ENCODE measurements at places on chromosomes 4 and X.

- no peak for DNase-seq
Observed at GRCh38 chrX:25226151-25226550, 210.4 kb upstream of the ARX start.

GRCh38 chrX:134443461-134443860, 16.5 kb upstream of the HPRT1 start:
- DNase-seq: no peak

GRCh38 chrX:46572340-46572936, 1.1 kb upstream of the CHST7 start:
- DNase-seq: no peak

GRCh38 chr4:78222575-78223186, 165.6 kb downstream of the FRAS1 start:
- no peak for DNase-seq

- no peak for DNase-seq
Observed at GRCh38 chr4:79249881-79250503, 75.9 kb downstream of the NAA11 start.

GRCh38 chr4:181645489-181645888, 597.7 kb upstream of the TENM3 start:
- DNase-seq: no peak

- DNase-seq: peak; percentile 2
Observed at GRCh38 chrX:8815460-8816065, 14.4 kb upstream of the FAM9A start.

DNA sequence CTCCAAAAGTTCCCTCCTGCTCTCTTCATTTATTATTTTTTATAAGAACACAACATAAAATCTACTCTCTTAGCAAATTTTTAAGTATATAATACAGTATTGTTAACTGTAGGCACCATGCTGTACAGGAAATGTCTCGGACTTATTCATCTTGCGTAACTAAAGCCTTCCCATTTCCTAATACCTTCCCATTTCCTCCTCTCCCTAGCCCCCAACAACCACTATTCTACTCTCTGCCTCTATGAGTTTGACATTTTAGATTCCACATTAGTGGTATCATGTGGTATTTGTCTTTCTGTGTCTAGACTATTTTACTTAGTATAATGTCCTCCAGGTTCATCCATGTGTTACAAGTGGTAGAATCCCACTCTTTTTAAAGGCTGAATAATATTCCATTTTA, 15.8 kb upstream of the SYTL4 start:
- no peak for DNase-seq

- DNase-seq: no peak
Observed at GRCh38 chr4:129140521-129140920, 44.6 kb downstream of the C4orf33 start.

DNA sequence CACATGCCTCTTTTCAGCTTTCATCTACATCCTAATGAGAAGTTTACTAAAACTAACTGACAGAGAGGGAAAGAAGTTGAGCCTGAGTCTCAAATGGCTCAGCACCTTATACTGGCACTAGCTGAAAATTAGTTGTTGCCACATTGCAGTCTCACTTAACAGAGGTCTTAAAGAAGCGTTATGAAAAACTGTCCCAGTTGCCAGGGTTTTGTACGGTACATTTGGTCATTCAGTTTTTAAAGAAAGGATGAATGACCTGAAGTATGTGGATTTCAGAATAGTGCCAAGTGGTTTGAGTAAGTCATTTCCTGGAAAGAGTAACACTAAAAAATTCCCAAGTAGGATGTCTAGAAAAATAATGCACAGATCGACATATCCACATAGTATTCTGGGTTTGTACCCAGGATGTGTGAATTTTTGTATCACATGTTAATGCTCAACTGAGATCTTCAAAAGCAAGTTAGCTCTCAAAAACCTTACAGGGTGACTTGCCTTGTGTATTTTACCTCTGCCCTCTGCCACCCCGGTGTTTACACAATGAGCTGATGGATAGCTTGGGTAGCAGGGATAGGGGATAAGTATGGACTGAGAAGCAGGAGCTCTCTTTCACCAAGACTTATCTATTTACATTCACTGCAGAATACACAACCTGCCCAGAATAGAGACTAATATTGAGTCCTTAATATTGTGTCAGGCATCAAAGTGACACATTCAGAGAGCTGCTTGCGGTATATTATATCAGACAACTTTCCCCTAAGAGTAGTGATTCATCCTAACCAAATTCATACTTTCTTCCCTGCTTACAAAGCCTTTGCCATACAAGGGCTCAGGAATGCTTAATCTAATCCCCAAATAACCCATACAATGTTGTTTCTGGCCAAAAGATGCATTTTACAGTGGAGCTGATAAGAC, 1075.7 kb upstream of the PABPC4L start:
- DNase-seq: no peak

DNA sequence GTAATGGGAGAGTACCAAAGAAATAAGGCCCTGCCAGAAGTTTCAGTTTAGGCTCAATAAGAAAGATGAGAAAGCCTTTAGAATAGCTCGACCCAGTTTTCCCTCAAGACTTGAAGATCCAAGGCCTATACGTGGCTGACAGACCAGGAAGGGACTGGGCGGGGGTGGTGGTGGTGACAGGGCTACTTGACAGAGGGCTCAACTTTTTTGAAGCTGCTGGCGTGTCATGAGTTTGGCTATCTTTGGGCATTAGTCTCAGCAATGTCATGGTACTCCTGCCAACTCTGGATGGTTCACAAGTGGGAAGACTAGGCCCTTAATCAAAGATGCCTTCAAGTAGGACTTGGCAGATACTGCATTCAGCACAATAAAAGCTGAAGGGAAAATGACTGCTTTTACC, 100.1 kb upstream of the SCML1 start:
- DNase-seq: no peak

- no peak for DNase-seq
Observed at GRCh38 chrX:154542723-154543424, 3.8 kb downstream of the G6PD start.

DNA sequence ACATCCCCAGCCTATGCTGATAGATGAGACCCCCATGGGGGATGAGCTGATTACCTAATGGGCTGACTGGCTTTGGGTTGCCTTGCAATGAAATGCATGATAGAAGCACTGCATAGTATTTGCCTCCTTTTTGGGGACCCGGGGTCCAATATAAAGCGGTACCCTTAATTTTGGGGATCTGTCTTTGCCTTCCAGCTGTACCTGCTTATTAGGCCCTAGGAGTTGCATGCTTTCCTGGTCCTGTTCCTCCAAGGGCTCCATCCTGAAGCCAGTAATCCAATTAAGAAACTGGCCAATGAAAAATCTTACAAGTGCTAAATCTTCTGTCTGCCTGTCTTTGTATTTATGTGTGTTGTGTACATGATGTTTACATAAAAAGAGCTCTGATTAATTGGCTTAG, 791.6 kb downstream of the TRIML1 start:
- no peak for DNase-seq

GRCh38 chr4:121057466-121057922, 14.8 kb downstream of the NDNF start:
- DNase-seq: no peak

GRCh38 chr4:7024336-7024890, 18.8 kb upstream of the TADA2B start:
- DNase-seq: no peak

- DNase-seq: no peak
Observed at GRCh38 chr4:152556283-152556682, 20.4 kb upstream of the FBXW7 start.

GRCh38 chr4:184282895-184283654, 65.4 kb upstream of the ENPP6 start:
- DNase-seq: no peak

- DNase-seq: no peak
Observed at GRCh38 chr4:175309041-175309440, 390.9 kb downstream of the ADAM29 start.

DNA sequence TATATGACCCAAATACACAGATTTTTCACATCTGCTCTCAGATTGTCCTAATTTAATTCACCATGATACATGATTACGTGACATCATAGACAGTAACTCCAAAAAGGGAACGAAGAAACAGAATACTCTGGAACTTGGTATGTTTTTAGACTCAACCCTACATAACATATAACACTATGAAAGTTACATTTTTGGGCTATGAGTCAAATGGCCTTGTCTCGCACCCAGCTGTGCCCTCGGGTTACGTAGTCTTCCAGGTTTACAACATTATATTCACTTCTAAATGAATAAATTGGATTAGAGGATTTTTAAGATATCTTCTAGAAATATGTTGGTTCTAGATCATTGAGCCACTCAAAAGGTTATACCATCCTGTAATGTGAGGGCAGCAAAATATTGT, 2089.6 kb upstream of the TENM3 start:
- no peak for DNase-seq

- DNase-seq: no peak
Observed at GRCh38 chr4:87281603-87282002, 41.1 kb downstream of the HSD17B13 start.
